RPMI7951 (cell line): ENCODE measurements at places on chromosomes 5 and 9. TPM values are rescaled to one million over a fixed set of nuclear protein-coding genes. Genes with fewer than 3 reads are reported as not detected.
A peak's percentile ranks its signal among the peaks of the same experiment; 100 is the strongest.

The PPP3R2 gene
- total RNA-seq = not detected in 2 replicates

DNA sequence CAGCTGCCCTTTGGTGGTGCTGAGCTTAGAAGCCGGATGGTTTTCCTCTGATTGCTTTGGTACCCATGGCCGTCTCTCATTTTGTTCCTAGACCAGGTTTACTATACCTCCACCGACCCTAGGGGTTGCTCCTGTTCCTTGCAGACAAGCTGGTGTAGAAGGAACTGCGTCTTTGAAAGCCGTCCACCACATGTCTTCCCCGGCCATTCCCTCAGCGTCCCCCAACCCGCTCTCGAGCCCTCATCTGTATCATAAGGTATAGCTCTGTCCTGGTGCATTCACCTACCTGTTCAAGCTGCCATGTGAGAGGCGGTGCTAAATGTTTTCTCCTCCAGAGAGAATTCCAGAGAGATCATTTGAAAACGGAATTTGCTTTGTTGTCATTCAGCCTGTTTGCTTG, 39.5 kb downstream of the TENT4A start:
- no peak for DNase-seq

- no peak for DNase-seq
Measured at GRCh38 chr5:154146409-154146808, 44.1 kb upstream of the GALNT10 start.

GRCh38 chr9:112193572-112194288, 18.6 kb upstream of the SUSD1 start:
- no peak for DNase-seq

DNA sequence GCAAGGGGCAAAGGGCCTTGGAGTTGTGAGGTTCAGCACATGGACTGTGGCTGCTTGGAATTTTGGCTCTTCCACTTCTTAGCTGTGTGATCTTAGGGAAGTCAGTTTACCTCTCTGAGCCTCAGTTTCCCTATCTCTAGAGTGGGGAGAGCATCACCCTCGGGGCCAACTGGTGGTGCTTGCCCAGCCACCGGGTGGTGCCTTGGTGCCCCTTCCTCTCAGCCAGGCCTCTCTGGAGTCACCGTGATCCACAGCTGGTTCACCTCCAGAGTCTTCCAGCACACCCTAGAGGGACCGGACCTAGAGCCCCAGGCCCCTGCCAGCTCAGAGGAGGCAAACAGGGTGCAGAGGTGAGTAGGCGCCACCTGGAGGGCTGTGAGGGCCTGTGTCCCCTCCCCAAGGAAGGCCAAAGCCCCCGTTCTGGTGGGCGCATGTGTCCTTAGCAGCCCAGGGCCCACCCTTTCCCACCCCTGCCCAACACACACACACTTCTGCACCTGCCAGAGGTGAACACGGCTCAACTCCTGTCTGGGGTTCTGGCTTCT, 7.7 kb downstream of the ADGRD2 start:
- no peak for DNase-seq

- peak; percentile 34 for DNase-seq
Measured at GRCh38 chr5:148033134-148033533, 30.6 kb upstream of the SPINK5 start.

The SPINK1 gene
- total RNA-seq = not detected in 2 replicates

The ORM1 gene
- total RNA-seq = not detected in 2 replicates
